Calu3 (cell line): ENCODE measurements at places on chromosomes 16 and 17. TPM values are rescaled to one million over a fixed set of nuclear protein-coding genes. Genes with fewer than 3 reads are reported as not detected.

CLEC3A gene
- not detected in 2 replicates for total RNA-seq

DNA sequence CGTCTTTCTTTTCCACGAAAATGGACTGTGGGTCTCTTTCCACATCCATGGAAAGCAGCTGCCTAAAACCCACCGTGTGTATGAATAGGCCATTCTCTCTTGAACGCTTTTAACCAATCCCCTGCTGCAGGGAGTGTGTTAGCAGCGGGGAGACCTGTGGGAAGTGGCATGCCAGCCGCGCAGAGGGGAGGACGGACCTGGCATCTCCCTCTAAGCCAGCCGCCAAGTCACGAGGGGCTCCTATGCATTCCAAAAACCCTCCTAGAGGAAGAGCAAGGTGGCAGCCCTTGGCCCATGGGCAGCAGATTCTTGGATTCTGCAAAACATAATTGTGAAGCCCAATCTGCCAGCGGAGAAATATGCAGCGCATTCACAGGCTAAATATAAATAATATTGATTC is 15.4 kb downstream of the RBFOX3 start:
- H3K36me3 ChIP-seq = no peaks in the 10 kb centered on the region
- no peaks in the 10 kb centered on the region for H3K4me1 ChIP-seq
- DNase-seq = no peak
- no peak overlapping the region for H3K27ac ChIP-seq

DNA sequence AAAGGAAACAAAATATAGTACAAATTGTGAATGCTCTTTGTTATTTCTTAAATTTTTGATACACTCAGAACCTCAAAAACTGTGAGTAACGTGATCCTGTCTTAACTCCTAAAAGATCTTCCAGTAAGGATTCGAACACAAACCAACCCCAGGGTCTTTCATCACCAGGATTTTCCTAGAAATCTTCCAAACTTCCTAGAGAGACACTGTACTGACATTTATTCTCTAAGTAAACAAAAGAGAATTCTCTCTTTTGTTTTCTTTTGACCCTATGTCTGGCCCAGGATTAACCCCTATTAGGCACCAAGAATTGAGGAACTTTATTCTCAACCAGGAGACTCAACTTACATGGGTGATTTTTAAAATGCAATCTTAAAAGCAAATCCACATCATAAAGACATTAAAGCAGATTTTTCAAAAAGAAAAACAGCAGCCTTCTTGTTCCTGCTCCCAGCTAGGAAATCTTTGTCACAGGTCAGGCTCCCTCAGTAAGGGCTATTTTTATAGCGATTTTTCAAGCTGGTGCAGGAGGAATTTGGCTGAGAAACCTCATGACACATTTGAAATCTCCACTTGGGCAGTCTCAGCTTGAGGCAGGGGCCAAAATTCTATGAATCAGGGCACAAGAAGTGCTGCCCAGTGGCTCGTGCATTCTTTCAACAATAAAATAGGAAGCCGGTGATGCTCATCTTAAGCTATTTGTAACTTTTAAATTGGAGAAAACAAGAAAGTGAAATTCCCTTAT is 6.2 kb upstream of the SMG1 start:
- peaks cover 9% of the 10 kb centered on the region for H3K4me1 ChIP-seq
- H3K27me3 ChIP-seq = no peaks in the 10 kb centered on the region
- no peak overlapping the region for H3K4me3 ChIP-seq
- H3K36me3 ChIP-seq = peaks cover 5% of the 10 kb centered on the region
- no peak for DNase-seq

DNA sequence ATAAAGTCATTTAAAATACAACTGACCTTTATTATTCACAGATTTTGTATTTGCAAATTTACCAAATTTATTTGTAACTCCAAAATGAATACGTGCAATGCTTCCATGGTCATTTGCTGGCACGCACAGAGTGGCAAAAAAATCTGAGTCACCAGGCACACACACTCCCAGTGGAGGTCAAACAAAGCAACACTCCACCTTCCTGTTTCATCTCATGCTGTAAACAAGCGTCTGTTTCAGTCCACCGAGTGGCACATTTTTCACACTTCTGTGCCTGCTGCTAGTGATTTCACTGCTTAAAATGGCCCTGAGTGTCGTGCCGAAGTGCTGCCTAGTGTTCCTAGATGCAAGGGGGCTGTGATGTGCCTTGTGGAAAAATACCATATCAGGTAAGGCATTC is 17.8 kb upstream of the ITGAE start:
- H3K27me3 ChIP-seq = no peaks in the 10 kb centered on the region
- H3K27ac ChIP-seq = no peak overlapping the region
- no peaks in the 10 kb centered on the region for H3K36me3 ChIP-seq
- H3K4me1 ChIP-seq = no peaks in the 10 kb centered on the region

OSGIN1 gene
- total RNA-seq = 13.9 and 15.6 TPM in 2 replicates

NPIPB9 gene
- 5.2 and 7.0 TPM in 2 replicates for total RNA-seq

GRCh38 chr16:2477327-2477726 is 2.4 kb downstream of the TBC1D24 start:
- H3K4me3 ChIP-seq = no peak overlapping the region
- peaks cover 28% of the 10 kb centered on the region for H3K4me1 ChIP-seq
- H3K27ac ChIP-seq = no peak overlapping the region
- peaks cover 33% of the 10 kb centered on the region for H3K36me3 ChIP-seq
- DNase-seq = no peak

- peak; percentile 48 for DNase-seq
- H3K36me3 ChIP-seq = peaks cover 69% of the 10 kb centered on the region
- peaks cover 37% of the 10 kb centered on the region for H3K4me1 ChIP-seq
- peak overlapping the region; percentile 87 for H3K27ac ChIP-seq
Measured at GRCh38 chr16:2514333-2515179, 804 bp downstream of the ATP6V0C start.

GRCh38 chr16:67516296-67517154 is 12.1 kb upstream of the RIPOR1 start:
- H3K27me3 ChIP-seq = peaks cover 12% of the 10 kb centered on the region
- peaks cover 7% of the 10 kb centered on the region for H3K36me3 ChIP-seq
- peaks cover 8% of the 10 kb centered on the region for H3K4me1 ChIP-seq
- no peak overlapping the region for H3K27ac ChIP-seq
- no peak for DNase-seq

GRCh38 chr16:57446531-57447185 is 527 bp downstream of the CIAPIN1 start:
- H3K4me1 ChIP-seq = no peaks in the 10 kb centered on the region
- H3K27ac ChIP-seq = peak overlapping the region; percentile 88
- DNase-seq = peak; percentile 11

DNA sequence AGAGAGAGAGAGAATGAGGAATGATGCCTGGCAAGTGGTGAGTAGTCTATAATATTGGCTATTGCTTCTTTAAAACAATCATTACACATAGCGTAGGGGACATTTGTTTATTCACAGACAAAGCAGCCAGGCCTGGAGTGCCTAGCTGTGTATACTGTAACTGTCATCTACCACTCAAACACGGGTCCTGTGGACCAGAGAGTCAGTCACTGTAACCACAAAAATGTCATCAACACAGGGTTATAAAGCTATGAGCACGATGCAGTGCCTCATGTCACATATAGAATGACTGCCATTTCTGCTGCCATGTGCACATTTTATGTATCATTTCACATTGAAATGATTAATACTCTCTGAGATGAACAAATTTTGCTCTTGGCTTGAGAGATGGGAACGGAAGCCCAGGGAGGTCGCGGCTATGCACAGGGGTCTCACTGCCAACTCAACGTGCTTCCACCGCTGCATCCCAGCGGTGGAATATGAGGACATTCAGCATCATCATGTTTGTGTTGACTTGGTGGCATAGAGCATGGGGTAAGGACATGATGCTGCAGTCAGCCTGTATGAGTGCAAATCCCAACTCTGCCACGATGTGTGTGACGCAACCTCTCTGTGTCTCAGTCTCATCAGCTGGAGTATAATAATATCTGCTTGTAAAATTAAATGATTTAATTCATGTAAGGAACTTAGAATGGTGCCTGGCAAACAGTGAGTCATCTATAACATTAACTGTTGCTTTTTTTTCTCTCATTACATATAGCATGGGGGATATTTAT is 3.3 kb downstream of the MT1H start:
- H3K27ac ChIP-seq = no peak overlapping the region
- H3K4me1 ChIP-seq = no peaks in the 10 kb centered on the region
- no peak overlapping the region for H3K4me3 ChIP-seq

- H3K27me3 ChIP-seq = peaks cover 63% of the 10 kb centered on the region
- peaks cover 24% of the 10 kb centered on the region for H3K4me1 ChIP-seq
- peak overlapping the region; percentile 91 for H3K27ac ChIP-seq
- H3K4me3 ChIP-seq = peak overlapping the region; percentile 81
- peaks cover 30% of the 10 kb centered on the region for H3K36me3 ChIP-seq
Measured at GRCh38 chr16:79601092-79601930, 774 bp upstream of the MAF start.

DNA sequence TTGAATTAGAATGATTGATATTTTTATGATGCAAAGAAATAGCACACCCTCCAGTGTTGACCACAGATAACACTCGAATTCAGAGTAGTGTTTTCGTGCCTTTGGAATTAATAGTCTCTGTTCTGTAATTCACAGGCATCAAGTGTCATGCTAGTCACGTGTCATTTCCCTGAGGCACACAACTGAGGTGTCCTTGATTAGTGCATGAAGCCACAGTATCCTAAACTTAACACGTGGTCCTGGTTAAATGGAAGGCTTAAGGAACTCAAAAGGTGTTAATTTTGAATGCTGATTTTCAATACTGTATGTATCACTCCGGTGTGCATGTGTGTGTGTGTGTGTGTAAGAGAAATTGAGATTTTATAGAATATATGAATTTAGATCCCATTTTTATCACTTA is 625.6 kb downstream of the TMEM114 start:
- H3K36me3 ChIP-seq = no peaks in the 10 kb centered on the region
- no peak for DNase-seq
- no peaks in the 10 kb centered on the region for H3K27me3 ChIP-seq
- H3K4me1 ChIP-seq = no peaks in the 10 kb centered on the region
- no peak overlapping the region for H3K27ac ChIP-seq
- H3K4me3 ChIP-seq = no peak overlapping the region

GRCh38 chr17:4014148-4014927 is 50.1 kb upstream of the ATP2A3 start:
- no peak for DNase-seq
- H3K36me3 ChIP-seq = peaks cover 10% of the 10 kb centered on the region
- H3K4me3 ChIP-seq = no peak overlapping the region
- H3K27me3 ChIP-seq = no peaks in the 10 kb centered on the region
- no peak overlapping the region for H3K27ac ChIP-seq
- no peaks in the 10 kb centered on the region for H3K4me1 ChIP-seq

GRCh38 chr16:24493821-24494220 is 45.5 kb upstream of the RBBP6 start:
- H3K4me3 ChIP-seq = no peak overlapping the region
- no peaks in the 10 kb centered on the region for H3K36me3 ChIP-seq
- no peak for DNase-seq
- peaks cover 93% of the 10 kb centered on the region for H3K27me3 ChIP-seq

IGF2BP1 gene
- total RNA-seq = 14.4 and 17.6 TPM in 2 replicates

GRCh38 chr17:40112191-40112711 is 9.5 kb upstream of the MSL1 start:
- H3K27ac ChIP-seq = peak overlapping the region; percentile 74
- peaks cover 50% of the 10 kb centered on the region for H3K36me3 ChIP-seq
- peak overlapping the region; percentile 65 for H3K4me3 ChIP-seq
- H3K4me1 ChIP-seq = peaks cover 62% of the 10 kb centered on the region
- no peaks in the 10 kb centered on the region for H3K27me3 ChIP-seq
- no peak for DNase-seq

TERB1 gene
- 0.29 and 0.59 TPM in 2 replicates for total RNA-seq

SERPINF2 gene
- total RNA-seq = 0.54 and 0.76 TPM in 2 replicates

DNA sequence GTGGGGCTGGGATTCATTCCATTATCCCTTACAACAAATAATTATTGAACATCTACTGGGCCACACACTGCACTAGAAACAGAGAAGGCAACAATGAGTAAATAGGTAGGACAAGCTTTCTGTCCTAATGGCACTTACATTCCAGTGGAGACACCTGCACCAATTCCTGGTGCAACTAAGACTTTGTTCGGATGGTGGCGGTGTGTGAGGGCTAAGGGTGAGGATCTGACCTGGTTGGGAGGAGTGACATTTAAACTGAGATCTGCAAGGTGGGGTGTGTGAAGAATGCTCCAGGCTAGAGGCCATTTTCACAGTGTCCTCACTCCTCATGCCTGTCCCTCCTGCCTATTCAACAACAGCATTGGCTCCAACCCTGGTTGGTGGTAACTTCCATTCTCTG is 510.0 kb downstream of the XYLT1 start:
- no peak overlapping the region for H3K4me3 ChIP-seq
- no peaks in the 10 kb centered on the region for H3K27me3 ChIP-seq
- no peaks in the 10 kb centered on the region for H3K4me1 ChIP-seq
- no peaks in the 10 kb centered on the region for H3K36me3 ChIP-seq
- no peak overlapping the region for H3K27ac ChIP-seq
- DNase-seq = no peak

ENPP7 gene
- total RNA-seq = not detected in 2 replicates

DNA sequence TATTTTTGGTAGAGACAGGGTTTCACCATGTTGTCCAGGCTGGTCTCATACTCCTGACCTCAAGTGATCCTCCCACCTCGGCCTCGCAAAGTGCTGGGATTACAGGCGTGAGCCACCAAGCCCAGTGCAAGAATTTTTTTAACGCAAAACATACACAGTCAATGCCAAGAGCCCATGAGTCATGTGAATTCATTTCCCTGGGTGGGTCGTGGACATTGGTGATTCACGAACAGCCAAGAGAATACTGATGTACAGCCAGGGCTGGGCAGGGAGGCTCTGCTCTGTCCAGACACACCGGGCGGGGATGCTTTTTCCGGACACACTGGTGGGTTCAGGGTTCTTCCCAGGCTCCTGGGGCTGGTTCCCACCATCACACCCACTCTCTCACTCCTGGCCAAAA is 17.7 kb downstream of the SLC38A8 start:
- H3K4me3 ChIP-seq = no peak overlapping the region
- no peak for DNase-seq
- no peak overlapping the region for H3K27ac ChIP-seq
- no peaks in the 10 kb centered on the region for H3K36me3 ChIP-seq

GRCh38 chr17:3535253-3535995 is 22.2 kb downstream of the TRPV3 start:
- H3K4me1 ChIP-seq = no peaks in the 10 kb centered on the region
- no peaks in the 10 kb centered on the region for H3K27me3 ChIP-seq
- peak; percentile 25 for DNase-seq
- H3K27ac ChIP-seq = no peak overlapping the region
- no peak overlapping the region for H3K4me3 ChIP-seq

DNA sequence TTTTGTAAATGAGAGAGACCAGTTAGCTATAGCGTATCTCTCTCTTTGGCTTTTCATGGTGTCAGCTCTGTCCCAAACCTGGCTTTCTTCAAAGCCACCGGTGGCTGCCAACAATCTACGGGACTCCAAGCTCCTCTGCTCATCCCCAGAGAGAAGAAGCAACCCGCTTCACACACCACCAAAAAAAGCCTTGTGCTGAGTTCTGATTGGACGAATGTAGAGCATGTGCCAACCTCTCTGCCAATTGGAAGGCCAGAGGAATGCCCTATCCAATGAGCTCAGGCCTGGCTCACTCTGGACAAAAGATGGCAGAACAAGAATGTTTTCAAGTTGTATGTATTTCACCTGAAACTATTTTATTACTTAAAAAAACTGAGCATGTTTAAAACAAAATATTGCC is 202.4 kb downstream of the C16orf95 start:
- H3K36me3 ChIP-seq = no peaks in the 10 kb centered on the region
- H3K27ac ChIP-seq = no peak overlapping the region
- DNase-seq = no peak
